ENCODE measurements at places on chromosomes 11 and 22.

DNA sequence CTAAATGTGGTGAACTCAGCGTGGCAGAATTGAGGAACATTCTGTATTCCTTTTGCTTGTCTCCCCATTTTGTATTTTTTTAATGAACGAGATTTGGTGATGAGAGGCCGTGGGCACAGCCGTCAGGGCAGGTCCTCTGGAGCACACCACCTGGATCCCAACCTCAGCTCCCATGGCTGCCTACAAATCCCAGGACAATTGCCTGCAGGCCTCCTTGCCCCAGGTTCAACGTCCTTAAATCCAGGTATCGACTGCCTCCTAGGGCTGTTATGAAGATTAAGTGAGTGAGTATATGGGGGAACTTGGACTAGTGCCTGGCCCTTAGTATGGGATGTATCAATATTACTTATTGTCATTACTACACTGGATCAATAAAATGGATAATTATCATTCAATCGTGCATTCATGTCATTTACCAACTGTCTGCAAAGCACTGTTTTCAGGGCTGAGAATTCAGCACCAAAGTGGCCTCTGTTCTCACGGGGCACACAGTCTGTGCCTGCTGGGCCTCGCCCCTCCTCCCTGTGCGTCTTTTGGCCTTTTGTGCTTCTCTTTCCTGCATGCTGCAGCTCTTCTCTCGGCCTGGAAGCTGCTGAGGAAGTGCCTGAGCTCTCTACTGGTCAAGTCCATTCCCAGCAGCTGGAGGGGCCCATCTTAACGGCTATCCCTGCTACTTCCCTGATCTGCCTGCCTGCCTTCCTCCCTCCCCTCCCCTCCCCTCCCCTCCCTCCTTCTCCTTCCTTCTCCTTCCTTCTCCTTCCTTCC lies 1343.7 kb downstream of the BRD1 start:
- DNase-seq = no peak

- DNase-seq = no peak
These were observed 27.8 kb downstream of the WEE1 start for GRCh38 chr11:9601037-9601875.

DNA sequence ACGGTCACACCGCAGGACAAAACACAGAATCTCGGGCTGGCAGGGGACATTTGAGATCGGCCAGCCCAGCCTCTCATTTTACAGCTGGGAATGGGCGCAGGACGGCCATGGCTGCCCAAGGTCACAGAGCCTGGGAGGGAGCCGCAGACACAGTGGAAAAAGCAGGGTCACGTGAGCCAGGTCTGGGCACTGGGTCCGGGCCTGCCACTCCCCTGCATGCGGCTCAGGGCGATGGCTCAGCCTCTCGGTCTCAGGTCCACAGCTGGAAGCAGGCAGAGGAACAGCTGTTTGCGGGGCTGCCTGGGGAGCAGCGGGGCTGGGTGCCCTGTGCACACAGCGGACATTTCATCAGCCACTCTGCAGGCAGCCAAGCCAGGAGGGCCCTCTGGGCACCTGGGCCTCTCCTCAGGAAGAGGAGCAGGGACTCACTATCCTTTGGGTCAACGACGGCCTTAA lies 10.4 kb upstream of the PPARA start:
- DNase-seq = no peak

- DNase-seq = no peak
These were observed 1174.4 kb downstream of the BRD1 start for GRCh38 chr22:48653306-48653705.

GRCh38 chr11:61773356-61773755 lies 19.0 kb downstream of the TMEM258 start:
- DNase-seq = no peak

GRCh38 chr11:96173422-96173821 lies 169.6 kb downstream of the MAML2 start:
- no peak for DNase-seq

DNA sequence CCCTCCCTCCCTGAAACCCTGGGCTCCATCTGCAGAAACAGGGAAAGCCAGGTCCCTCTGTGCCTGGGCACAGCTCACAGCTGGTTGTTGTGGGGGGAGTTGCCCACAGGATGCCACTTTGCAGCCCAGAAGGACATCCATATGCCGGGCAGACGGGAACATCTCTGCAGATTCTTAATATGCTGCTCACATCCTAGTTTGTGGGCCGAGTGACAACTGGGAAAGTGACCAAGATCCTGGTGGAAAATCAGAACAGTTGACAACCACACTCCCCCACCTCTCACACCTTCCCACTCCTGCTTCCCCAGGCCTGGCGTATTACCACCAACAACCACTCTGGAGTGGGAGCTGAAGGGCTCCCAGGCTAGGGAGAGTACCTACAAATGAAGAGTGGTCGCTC lies 7.3 kb upstream of the SCGB1A1 start:
- DNase-seq = no peak

DNA sequence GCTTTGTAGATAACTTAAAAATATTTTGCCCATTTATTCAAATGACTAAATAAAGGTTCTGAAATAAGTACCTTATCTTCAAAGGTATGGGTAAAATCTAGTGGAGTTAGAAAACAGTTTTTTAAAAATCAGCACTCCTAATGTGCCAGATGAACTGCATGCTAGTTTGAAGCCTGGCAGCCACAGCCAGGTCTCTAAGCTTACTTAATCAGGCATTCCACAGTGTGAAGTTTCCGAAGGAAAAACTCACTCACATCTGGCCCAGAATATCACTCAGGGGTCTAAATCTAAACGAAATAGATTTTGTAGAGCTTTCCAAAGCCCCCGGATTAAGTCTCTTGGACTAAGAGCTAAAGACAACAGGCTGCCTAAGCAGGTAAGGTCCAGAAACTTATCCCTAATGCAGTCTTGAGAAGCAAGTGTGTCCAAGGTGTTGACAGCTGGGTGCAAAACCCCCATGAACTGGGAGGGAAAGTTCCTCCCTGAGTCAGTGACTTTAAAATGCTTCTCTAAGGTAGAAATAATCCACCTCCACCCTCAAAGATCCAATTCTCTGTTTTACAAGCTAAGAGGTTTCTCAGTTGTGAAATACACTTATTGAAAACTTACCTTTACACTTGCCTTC lies 157.6 kb downstream of the FCHSD2 start:
- no peak for DNase-seq

DNA sequence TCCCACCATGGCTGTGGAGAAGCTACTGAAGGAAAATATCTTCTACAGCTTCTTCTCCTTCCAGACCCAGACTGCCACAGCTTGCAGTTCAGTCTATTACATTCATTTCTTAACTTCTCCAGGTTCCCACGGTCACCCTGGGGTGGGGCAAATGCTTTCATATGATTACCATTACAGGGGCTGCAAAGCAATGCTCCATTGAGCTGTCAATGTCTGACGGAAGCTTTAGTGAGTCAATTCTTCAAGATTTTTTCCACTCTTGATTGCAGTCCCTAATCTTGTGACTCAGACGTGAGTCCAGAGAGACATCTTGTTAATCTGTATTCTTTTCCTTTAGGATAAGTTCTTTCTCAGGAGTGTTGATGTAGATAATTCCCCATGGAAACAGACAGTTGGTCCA lies 233.4 kb upstream of the DDI1 start:
- DNase-seq = no peak

- peak; percentile 92 for DNase-seq
These were observed 2.9 kb downstream of the ALDH3B1 start for GRCh38 chr11:68012843-68013610.

GRCh38 chr11:88344869-88345268 lies 7.3 kb upstream of the CTSC start:
- DNase-seq = no peak

DNA sequence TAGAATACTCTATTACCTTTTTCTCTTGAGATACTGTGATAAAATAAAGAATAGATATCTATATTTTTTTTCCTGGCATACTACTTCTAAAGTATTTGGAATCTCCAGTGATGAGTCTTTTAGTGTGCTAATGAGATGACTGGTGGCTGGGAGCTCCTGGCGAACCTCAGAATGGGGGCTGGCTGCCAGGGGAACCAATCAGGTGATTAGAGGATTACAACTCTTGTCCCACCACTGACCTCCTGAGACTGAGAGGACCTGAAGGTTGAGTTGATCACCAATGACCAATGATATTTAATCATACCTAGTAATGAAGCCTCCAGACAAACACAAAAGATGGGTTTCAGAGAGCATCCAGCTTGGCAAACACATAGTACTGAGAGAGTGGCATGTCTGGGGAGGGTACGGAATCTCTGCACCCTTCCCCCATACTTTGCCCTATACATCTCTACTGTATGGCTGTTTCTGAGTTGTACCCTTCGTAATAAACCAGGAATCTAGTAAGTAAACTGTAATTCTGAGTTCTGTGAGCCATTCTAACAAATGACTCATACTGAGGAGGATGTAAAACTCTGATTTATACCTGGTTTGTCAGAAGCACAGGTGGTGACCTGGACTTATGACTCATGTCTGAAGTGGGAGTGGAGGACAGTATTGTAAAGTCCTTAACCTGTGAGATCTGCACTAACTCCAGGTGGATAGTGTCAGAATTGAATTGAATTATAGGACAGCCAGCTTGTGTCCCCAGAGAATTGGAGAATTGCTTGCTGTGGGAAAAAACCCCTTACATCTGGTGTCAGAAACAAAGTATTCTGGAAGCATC lies 325.3 kb upstream of the LRRC4C start:
- DNase-seq = no peak

DNA sequence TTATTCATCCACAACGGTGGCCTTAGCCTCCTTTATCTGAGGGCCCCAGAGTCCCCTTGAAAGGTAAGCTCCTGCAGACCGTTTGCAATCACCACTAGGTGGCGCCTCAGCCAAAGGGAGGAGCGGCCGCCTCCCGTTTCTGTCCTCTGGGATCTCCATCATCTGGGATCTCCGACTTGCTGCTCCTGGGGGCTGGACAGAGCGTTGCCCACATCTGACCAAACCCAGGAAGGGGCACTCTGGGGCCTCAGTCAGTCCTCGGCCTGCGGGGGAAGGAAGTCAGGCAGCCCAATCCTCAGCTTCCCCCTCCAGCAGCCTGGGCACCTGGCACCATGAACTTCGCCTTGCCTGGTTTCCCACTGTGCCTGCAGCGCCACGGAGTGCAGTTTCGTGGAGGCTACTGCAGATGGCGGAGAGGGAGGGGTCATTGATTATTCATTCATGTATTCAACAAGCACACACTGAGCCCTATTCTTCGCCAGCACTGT lies 23.5 kb downstream of the TP53I11 start:
- peak; percentile 53 for DNase-seq

DNA sequence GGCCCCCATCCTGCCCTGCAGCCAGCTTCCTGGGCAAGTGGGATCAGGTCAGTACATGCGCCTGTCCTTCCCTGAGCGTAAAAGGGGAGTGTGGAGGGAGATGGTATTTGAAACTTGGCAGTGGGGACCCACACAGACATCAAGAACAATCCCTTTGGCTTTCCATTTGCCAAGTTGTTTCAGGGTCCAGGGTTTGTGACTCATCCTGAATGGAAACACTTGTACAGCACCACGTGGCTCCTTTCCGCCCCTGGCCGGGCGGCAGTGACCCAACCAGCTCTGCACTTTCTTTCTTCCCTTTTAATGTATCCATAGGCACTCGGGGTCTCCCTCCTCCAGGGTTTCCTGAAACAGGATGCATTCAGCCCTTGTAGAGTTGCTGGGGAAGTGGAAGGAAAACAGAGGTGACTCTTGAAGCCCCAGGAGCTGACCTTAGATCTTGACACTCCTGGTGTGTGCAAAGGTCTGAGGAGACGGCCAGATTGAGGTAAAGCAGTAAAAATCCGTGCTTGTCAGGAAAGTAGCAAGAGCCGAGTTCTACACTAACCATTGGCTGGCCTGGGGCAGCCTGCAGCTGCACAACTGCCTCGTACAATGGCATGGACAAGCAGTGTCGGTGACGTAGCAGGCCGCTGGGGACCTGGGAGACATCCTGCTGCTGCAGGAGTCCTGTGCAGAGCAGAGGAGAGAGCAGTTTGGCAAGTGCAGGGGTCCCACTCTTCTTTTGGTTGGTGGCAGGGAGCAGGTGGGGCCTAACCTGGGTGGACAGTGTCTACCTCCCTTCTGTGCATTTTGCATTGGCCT lies 189.8 kb downstream of the SNX19 start:
- DNase-seq = peak; percentile 79

DNA sequence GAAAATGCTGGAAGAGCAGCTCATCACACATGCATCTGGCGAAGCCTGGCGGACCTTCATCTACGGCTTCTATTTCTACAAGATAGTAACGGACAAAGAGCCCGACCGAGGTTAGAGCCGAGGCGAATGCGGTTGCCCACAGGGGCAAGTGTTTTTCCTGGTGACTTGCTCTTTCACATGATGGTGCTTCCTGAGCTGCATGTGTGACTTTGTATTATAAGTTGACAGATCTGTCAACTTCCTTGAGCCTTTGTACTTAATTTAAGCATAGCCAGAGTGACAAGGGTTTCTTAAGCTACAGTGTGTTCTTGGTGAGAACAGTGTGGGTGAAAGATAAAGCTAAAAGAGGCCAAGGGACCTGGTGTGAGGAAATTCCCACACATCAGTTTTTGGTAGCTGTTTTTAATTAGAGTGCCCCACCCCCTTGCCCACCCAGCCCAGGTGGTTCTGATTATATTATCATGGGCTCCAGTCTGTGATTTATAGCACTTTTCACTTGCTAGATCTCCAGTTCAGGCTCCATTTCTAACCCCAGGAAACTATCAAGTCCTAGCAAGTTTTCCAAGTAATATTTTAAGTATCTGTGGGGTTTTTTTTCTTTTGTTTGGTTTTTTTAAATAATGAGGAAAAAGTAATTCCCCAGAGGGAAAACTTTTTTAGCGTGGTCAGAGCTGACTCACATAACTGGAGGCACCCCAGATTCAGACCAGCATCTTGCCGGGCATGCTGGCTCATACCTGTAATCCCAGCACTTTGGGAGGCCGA lies 68.0 kb upstream of the YWHAH start:
- peak; percentile 44 for DNase-seq

- DNase-seq = no peak
These were observed 109.4 kb upstream of the ANO1 start for GRCh38 chr11:69968396-69969347.

DNA sequence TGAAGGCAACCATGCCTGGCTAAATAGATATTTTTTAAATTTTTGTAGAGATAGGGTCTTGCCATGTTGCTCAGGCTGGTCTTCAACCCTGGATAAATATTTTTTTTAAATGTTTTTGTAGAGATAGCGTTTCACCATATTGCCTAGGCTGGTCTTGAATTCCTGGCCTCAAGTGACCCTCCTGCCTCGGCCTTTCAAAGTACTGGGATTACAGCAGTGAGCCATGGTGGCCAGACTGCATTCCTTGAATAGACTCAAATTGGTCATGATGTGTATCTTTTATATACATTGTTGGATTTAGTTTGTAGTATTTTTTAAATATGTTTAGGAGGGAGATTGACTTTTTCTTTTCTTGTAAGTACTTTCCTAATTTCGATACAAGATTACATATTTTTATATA lies 325.7 kb upstream of the C11orf87 start:
- DNase-seq = no peak

GRCh38 chr22:30681831-30682230 lies 12.8 kb upstream of the OSBP2 start:
- no peak for DNase-seq

- DNase-seq = no peak
These were observed 187.5 kb downstream of the CADM1 start for GRCh38 chr11:115316696-115317095.

- peak; percentile 23 for DNase-seq
These were observed 40.9 kb upstream of the MYEOV start for GRCh38 chr11:69253028-69253427.

Measured in fibroblast of the conjunctiva (primary cell).